ENCODE measurements at places on chromosomes 3 and 15.

- no peak for DNase-seq
Observed at GRCh38 chr3:23244324-23245041, 41.4 kb downstream of the UBE2E2 start.

DNA sequence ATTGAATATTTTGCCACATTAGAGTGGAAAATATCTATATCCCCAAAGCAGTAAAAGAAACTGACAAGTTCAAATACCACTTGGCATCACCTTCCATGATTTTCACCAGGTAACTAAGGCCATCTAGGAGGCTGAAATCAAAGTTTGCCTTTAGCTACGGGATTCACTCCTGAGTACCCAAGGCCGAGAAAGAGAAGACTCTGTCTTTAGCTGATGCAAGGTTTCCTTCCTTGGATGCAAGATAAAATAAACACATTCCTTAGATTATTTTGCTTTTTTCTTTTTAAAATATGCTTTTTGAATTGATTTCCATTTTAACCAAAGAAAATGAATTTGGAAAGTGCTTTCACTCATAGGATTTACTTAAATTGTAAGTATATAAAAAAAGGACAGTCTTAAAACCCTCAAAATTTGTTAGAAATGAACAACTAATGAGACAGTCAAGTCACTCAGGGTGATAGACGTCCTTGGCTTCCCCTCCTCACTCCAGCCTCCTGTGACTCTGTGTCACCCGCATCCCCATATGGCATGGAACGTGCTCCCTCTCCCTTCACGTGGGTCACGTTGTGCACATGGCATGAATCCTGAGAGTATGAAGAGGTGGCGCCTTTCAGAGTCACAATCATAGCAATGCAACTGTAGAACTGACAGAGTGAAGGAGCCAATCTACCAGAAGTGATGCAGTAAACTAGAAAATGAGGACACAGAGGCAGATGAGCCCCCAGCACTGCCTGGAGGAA, 148.4 kb downstream of the RTP4 start:
- no peak for DNase-seq

- no peak for DNase-seq
Observed at GRCh38 chr15:100572362-100572983, 29.5 kb downstream of the LINS1 start.

DNA sequence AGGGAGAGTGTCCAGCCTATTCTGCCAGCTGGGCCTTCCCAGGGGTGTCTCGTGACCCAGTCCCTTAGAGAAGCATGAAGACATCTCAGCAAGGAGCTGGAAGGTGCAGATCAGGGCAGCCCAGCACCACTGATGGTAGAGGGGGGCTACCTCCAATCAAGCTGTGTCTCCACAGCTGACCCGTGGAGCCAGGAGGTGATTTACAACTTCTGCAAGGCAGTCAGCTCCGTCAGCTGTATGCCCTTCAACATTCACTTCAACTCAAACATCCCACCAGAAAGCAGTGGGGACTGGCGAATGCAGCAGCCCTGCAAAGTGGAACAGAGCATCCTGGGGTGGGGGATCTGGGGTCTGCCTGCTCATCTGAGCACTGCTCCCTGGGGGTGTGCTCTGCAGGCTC, 32.6 kb upstream of the FRG2C start:
- DNase-seq: no peak

DNA sequence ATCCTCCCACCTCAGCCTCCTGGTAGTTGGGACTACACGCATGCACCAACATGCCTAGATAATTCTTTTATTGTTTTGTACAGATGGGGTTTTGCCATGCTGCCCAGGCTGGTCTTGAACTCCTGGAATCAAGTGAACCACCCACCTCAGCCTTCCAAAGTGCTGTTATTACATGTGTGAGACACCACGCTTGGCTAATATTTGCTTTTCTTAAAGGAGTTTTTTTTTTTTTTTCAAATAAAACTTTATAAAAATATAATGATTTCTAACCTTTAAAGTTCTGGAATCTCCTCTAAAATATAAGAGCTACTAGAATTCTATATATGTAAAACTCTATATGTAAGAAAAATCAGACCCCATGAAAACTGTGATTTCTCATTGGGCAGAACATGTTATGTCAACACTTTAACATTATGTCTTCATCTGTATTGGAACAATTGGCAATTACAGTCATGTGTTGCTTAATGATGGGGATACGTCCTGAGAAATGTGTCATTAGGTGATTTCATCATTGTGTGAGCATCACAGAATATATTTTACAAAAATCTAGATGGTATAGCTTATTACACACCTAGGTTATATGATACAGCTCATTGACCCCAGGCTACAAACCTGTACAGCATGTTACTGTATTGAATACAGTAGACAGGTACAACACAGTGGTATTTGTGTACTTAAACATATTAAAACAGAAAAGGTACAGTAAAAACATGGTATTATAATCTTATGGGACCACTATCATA, 377.0 kb downstream of the PLCL2 start:
- DNase-seq: no peak

GRCh38 chr3:102006812-102007485, 157.6 kb downstream of the NFKBIZ start:
- DNase-seq: peak; percentile 40

- DNase-seq: no peak
Observed at GRCh38 chr3:60351481-60351880, 899.8 kb downstream of the FHIT start.

GRCh38 chr3:88189361-88189810, 39.6 kb downstream of the C3orf38 start:
- DNase-seq: no peak

DNA sequence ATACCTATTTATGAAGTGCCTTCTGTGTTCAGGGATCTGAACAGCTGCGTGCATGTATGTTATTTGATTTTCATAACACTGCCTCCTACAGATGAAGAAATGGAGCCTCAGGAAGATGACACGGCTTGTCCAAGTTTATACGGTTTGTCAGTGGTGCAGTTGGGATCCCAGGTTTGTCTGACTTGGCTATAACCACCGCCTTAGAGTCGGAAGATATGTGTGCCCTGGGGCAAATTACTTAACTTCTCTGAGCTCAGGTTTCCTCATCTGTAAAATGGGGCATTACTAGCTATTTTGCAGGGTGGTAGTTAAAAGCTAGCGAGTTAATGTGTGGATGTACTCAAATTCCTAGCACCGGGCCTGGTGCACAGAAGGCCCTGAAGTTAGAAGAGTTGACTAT, 54.1 kb upstream of the ANP32A start:
- no peak for DNase-seq

DNA sequence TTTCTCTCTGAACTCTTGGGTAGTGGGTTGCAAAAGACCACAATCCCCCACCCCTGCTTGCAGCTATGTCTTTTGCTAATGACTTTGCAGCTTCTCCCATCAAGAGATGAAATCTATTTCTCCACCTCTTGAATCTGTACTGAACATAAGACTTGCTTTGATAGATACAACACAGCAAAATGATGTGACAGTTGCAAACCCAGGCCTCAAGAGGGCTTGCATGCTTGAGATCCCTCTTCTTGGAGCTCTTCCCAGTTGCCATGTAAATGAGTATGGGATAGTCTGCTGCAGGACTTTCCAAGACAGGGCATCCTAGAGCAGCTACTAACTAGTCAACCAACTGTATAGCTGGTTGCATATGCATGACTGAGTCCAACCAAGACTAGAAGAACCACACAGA, 783.6 kb downstream of the PDCD6IP start:
- DNase-seq: no peak

- no peak for DNase-seq
Observed at GRCh38 chr3:103048068-103048722, 613.4 kb downstream of the ZPLD1 start.

DNA sequence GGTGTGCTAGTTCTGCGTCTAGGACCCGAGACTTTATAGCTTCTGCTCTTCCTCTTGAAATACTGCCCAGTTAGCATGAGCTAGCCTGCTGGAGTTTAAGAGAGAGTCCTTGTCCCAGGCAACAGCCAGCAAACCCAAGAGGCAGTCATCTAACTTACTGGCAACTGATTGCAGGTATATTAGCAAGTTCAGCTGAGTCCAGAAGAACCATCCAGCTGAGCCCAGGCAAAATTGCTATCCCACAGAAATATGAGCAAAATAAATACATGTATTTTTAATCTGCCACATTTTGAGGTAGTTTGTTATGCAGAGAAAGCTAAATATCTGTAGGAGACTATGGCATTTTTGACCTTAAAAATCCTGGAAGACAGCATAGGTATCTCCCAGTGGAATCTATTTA, 174.4 kb upstream of the CMC1 start:
- DNase-seq: no peak

GRCh38 chr3:67335813-67336212, 318.6 kb downstream of the SUCLG2 start:
- no peak for DNase-seq

DNA sequence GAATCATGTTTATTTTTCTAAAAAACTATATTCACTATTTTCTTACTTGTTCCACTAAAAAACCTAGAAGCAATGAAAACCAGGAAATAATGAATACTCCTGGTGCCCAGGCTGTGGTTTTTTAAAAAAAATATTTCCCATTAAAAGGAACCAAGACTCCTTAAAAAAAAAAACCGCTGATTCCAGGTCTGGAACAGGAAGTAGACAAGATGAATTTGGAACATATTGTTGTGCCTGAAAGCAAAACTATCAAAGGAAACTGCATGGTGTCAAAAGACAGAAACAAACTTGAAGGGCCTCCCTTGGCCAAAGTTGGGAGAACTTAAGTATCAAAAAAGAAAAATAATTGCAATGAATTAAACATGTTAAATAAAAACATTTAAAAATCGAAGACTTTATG, 245.3 kb upstream of the P2RY1 start:
- DNase-seq: no peak

DNA sequence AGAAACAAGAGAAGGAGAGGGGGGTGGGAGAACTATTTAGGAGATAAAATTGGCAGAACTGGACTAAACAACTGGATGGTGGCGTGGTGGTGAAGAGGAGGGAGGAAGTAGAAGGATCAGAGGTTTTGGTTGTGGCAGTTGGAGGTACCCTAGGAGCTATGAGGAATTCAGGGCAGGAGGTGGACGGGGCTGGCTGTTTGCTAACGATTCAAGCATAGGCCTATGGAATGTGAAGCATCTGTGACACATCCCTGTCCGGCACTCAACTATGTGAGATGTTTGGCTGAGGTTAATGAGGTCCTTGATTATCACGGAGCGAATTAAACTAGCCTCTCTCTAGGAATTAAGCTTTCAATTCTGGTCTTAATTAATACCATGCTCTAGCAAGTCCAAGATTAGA, 13.5 kb downstream of the TARS3 start:
- DNase-seq: no peak

DNA sequence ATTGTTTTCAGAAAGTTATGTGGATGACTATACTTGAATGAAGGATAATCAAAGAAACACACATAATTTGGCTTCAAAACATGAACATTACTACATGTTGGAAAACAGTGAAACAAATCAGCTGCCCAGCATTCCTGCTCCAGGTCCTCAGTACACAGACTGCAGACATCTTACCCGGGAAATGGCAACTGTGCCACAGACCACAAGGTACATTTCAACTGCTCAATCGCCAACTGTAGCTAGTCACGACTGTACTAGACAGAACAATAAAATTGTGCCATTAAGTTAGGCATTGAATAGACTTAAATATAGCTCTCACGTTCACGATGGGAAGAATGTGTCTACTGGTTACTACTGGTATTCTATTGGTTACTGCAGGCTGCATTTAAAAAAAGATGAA, 5.0 kb downstream of the NAA50 start:
- DNase-seq: no peak

GRCh38 chr3:14620512-14620911, 31.1 kb upstream of the CCDC174 start:
- DNase-seq: no peak

DNA sequence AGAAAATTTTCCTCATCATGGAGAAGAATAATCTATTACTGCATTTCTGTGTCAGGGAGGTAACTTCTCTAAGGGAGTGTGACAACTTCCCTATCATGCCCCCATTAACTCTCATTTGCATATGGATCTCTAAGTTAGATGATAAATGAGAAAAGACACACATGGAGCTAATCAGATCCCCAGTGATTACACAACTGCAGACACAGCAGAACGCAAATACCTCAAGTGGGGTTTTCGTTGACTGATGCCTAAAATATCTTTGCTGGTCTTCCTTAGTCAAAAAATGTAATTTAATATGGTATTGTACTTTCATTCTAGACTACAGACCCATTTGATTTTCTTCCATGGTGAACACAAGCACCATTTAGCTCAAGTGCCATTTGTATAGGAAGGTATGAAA, 630.5 kb downstream of the TBL1XR1 start:
- DNase-seq: no peak

- no peak for DNase-seq
Observed at GRCh38 chr3:62128051-62128450, 245.3 kb downstream of the FEZF2 start.

DNA sequence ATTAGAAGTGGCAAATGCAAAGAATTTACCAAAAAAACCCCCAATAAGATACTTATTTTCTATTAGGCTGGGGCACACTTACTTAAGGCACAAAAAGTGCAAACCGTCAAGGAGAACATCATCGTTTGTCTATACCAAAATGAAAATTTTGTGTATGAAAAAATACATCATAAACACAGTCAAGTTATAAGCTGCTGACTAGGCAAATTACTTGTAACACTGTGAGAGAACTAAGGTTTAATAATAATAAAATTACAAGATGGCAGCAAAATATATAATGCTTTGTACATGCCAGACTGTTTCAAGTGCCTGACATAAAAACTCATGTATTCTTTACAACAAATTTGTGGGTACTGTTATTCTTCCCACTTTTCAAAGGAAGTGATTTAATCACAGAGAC, 297.2 kb upstream of the CRBN start:
- DNase-seq: no peak
